ENCODE measurements at places on chromosomes 3 and 15. TPM values are rescaled to one million over a fixed set of nuclear protein-coding genes. Genes with fewer than 3 reads are reported as not detected.

ACTL6A gene
- 42.8 TPM for total RNA-seq

MYL3 gene
- total RNA-seq: not detected

PRICKLE2 gene
- total RNA-seq: 47.7 TPM

GRIP2 gene
- total RNA-seq: 0.09 TPM

SLC27A2 gene
- 0.30 TPM for total RNA-seq
